NCI-H524 treated with DMSO at 0.1 percent for 48 hours (cell line): ENCODE measurements at places on chromosomes 6 and 20.

- DNase-seq: peak; percentile 80
Observed at GRCh38 chr6:123712831-123713230, 76.1 kb upstream of the TRDN start.

- no peak for DNase-seq
Observed at GRCh38 chr6:37956711-37957275, 137.3 kb downstream of the ZFAND3 start.

- no peak for DNase-seq
Observed at GRCh38 chr6:11705483-11705882, 73.1 kb downstream of the ADTRP start.

GRCh38 chr6:153947808-153948447 lies 91.1 kb upstream of the OPRM1 start:
- no peak for DNase-seq

GRCh38 chr6:133553652-133554051 lies 312.5 kb downstream of the EYA4 start:
- DNase-seq: peak; percentile 39

GRCh38 chr6:130675072-130675471 lies 152.1 kb upstream of the SMLR1 start:
- DNase-seq: no peak

DNA sequence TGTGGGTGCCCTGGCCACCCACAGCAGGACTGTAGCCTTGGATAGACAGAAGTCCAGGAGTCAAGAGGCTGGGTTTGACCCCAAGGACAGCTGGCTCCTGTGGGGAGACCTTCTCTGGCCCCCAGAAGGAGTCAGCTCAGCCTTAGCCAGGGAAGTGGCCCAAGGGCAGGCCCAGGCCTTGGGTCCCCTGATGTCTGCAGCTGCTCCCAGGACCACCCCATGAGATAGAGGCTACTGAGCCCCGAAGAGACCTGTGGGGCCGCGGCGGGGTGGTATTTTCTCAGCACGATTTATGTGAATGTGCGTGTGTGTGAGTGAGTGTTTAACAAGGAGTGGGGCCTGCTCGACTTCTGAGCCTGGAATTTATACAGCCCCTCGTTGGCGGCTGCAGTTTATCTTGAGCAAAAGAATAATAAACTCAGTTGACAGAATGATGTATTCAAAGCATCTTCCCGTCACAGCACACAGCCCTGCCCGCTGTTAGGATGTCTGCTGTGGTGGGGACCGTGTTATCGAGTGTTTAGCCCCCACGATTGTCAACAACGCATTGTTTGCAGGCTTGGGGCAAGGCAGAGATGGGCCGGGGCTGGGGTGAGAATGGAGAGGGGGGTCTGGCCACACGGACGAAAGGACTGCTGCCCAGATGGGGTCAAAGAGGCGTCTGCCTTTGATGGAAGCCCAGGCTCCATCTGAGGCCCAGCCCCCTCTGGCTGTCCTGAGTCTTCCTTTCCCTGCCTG lies 163.3 kb downstream of the VEGFA start:
- no peak for DNase-seq

DNA sequence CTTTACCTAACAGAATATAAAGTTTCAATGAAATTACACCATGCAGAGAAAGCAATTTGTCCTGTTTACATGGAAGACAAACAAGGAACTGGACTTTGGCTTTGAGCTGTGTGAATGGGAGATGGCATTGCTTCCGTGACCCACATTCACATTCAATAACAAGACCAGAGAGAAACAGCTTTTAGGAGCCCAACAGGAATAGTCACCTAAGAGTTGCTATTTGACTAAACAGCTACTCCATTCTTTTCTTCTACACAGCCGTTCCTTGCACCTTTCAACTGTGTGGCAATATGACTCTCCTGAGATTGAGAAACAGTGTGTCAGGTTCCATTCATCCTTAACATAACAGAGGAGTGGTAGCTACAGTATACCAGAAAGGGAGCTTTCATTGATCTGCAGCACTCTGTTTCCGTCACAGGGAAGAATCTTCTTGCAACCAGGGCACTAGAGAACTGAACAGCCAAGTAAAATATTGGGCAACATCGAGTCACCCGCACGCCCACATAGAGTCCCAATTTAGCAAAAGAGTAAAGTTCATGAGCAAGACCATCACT lies 355.1 kb downstream of the HAO1 start:
- DNase-seq: no peak

DNA sequence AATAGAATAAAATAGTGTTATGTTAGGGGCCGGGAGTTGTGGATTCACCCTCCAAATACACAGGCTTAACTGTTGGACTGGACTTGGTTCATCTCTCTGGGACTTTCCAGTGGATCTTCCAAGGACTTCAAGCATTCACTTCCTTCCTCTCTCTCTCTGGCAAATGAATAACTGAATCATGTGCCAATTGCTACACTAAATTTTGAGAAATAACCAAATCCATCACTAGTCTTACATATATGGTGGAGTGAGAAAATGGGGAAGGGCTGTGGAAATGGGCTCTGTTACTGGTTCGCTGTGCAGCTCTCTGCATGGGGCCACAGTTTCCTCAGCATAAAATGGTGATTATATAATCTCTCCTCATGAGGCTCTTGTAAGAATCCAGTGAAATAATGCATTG lies 6.8 kb upstream of the KIAA1755 start:
- DNase-seq: no peak

- no peak for DNase-seq
Observed at GRCh38 chr6:108616973-108617372, 56.3 kb downstream of the FOXO3 start.

DNA sequence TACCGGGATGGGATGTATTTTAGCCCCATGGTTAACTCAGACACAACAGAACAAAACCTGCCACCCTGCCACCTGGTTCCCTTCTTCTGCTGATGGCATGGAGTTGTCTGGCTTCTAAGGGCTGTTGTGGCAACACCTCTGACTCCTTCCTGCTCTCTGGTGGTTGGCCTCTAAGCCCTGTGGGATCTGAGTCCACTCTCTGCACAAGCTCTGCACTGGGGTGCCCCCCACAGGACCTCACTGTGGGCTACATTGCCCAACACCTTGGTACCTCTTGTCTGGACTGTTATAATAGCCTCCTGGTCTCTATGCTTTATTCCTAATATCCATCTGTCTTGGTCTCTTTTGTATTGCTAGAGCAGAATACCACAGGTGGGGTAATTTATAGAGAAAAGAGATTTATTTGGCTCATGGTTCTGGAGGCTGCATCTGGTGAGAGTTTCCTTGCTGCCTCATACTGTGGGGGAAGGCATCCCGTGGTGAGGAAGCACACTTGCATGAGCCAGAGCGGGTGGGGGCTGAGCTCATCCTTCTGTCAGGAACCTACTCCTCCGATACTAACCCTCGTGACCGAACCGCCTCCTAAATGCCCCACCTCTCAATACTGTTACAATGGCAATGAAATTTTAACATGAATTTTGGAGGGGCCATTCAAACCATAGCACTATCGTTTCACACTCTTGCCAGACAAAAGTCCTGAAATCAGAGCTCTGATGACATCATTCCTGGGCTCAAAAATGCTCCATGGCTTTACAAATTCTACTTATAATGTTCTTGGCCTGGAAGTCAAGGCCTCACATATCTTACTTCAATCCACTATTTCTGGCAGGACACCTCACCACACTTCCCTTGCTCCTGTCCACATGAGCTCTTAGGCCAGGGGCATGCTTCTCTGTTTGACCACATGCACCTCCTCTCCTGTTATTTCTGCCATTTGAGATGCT lies 127.2 kb downstream of the PAX1 start:
- no peak for DNase-seq
